ENCODE measurements at places on chromosomes 6 and 20.

DNA sequence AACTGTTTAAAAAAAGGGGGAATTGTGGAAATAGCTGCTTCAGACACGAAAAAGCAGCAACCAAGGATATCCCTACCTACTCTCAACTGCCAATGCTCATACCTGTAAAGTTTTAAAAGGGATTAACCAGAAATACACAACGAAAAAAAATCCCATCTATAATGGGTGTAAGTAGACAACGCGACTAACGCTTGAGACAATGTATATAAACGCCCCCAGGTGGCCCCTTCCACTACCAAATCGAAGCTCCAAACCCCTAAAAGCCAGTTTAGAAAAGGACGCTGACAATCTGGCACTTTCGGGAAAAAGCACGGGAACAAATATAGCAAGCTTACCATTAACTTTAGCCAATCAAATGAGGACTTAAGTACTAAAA lies 94.5 kb upstream of the BTN3A2 start:
- no peak for DNase-seq

DNA sequence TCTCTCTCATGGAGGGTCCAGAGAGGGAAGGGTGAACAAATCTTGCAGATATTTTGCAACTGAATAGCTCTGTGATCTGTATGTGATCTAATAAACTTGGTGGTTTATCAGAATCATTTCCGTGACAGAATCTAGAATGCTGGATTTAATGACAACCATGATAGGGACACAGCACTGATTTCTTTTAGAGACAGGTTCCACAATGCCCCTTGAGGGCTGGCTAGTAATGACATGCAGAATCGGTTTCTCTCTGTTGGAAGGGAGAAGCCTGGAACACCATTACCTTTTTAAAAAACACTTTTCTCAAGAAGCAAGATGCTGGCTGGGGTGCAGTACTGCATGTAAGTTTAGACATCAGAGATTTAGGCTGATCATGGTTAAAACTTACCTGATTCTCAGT lies 313.4 kb downstream of the CDH26 start:
- no peak for DNase-seq

DNA sequence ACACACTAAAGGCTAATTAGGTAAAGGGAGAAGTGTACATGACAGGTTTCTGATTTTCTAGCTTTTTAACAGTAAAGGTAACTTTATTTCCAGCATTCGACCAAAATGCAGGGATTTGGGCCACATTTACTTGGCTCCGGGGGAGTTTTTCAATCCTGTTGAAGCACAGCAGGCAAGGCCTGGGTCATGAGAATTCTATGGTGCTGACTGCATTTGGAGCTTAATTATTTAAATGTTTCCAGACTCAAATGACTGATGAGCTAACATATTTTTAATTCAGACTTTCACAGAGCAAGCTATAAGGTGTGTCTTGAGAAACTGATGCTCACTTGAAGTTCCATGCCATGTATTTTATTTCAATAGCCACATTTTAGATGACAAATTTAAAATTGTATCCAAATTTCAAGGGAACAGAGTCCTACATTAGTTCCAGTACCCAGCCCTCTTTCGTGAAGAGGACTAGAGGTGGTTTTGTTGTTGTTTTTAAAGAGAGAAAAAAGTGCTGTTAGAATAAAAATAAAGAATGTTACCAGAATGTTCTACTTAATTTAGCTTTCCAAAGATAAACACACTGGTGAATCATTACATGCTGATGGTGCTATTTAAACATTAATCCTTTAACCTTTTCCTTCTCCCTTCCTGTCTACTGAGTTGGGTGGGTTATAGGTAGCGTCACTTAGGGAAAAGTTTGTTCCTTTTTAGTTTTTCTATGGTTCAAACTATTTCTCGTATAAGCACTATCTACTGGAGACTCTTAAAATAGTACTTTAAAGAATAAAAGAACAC lies 82.3 kb upstream of the PHACTR2 start:
- DNase-seq = no peak

GRCh38 chr6:87806099-87806498 lies 104.1 kb upstream of the AKIRIN2 start:
- no peak for DNase-seq

Measured in bone marrow (tissue), 2 donors.